ENCODE measurements at places on chromosomes 6 and 20.

DNA sequence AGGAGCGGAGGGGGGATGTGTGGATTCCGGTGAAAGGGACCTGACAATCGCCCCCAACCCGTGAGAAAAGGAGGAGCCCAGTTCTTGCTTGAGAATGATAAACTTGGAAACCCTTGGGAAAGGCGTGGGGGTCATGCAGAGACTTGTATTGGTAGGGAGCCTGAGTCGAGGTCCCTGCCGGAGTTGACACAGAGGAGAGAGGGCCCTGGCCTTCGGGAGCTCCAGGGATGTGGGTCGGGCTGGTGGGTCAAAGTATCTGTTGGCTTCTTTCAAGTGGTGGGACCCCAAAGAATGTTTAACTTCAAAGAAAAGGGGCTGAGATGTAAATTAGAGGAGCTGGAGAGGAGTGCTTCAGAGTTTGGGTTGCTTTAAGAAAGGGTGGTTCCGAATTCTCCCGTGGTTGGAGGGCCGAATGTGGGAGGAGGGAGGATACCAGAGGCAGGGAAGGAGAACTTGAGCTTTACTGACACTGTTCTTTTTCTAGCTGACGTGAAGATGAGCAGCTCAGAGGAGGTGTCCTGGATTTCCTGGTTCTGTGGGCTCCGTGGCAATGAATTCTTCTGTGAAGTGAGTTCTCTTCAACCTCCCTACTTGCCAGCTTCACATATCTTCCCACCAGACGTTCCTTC is 571 bp downstream of the CSNK2B start:
- DNase-seq = no peak

DNA sequence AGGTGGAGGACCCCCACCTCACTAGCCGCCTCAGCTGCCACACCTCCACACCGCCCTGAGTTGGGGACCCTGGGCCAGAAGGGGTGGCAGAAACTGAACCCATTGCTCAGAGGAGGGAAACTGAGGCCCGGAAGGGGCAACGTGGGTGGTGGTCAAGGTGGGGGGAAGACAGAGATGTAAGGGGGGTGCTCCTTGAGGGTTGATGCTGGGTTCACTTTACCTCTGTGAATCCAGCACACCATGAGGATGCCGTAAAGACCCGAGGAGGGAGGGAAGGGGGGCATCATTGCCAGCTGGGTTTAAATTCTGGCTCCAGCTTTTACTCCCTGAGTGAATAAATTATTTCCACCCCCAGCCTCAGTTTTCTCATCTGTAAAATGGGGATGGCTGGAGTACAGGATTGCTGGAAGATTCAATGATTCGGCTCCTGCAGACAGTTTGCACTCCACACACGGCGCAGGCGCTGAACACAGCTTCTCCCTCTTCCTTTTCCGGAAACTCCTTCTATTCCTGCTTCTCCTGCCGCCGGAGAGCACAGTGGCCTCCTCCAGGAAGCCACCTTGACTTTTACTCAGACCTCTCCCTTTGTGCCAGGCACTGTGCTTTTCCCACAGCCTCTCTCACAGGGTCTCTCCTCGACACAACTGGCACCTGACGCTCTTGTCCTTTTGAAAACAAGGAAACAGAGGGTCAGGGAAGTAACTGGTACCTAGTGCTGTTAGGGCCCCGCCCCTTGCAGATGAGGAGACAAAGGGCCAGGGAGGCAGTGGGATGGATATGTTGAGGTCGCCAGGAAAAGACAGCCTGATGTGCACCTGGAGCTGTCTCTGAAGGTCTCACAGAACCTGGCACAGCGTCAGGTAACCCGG is 59.4 kb downstream of the UBE2V1 start:
- DNase-seq = no peak

DNA sequence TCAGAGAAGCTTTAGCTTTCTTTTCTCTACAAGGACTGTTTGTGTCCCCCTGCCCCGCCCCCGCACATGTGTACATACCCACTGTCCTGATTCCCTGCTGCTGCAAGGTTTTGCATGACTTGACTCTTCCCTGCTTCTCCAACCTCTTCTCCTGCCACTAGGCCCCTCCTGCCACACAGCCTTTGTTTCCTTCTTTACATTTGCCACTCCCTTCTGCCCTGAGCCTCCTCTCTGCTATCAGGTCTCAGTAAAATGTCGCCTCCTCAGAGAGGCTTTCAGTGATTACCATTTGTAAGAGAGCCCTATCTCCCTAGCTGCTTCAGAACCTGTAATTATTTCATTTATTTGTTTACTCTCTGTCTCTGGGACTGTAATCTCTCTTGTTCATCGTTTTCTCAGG is 56.4 kb upstream of the VSTM2L start:
- no peak for DNase-seq

GRCh38 chr6:56370561-56371211 is 123.3 kb upstream of the COL21A1 start:
- DNase-seq = no peak

GRCh38 chr6:163159689-163160088 is 254.8 kb upstream of the QKI start:
- no peak for DNase-seq

DNA sequence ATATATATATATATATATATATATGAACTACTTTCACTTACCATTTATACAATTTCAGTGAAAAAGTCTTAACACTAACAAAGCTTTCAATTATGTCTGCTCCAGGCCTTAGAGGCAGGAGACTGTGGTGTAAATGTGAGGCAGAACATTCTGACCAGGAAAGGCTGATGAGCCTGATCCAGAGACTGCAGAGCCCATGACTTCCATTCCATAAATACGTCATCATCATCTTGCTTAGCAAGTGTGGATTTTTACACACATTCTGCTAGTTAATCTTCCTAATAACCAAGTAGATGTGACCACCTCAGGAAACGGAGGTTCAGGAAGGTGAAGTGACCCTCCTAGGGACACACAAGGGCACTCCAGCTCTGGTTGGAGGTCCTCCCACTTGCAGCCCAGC is 14.9 kb downstream of the TRERF1 start:
- DNase-seq = no peak

DNA sequence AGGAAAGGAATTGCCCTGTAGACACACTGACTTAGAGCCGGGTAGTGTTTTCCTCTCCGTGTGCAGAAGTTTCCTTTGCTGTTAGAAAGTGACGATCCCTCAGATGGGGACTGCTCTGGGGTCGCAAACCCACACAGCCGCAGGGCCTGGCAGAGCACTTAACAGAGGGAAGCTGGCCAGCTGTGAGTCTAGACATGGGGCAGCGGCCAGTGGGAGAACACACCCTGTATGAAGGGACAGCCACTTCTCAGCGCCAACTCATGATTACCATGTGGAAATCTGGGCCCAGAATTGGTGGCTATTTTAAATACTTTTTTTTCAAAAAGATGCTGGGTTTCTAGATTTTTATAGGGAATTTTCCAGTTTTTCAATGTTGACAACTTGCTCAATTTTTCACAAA is 39.4 kb downstream of the SLC9A8 start:
- DNase-seq = no peak

DNA sequence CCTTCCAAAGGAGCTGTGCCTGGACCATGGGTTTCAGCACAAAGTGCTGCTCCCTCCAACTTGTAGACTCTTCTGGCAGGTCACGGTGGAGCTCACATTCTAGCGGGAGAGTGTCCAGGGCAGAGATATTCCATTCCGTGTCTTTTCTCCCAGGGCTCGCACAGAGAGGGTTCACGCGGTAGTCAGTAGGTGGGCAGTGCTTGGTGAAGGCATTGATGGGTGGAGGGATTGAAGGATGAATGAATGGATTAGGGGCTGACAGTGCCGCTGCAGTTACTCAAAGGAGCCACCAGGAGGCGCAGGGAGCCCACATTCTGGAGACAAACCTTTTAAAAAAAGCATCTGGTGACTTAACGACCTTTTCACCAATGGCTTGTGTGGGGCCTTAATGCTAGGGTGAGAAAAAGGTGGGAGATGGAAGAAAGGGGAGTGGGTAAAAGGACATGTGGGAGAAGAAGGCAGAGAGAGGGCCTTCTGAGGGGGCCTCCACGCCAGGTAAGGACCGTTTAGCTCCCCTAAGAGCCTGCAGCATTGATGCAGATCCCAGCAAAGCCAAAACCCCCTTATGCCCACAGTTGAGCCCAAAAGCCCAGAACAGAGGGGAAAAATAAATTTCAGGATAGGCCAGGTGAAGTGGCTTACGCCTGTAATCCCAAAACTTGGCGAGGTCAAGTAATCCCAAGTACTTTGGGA is 17.5 kb upstream of the FAM110A start:
- peak; percentile 49 for DNase-seq

GRCh38 chr6:35694462-35694861 is 5.7 kb upstream of the FKBP5 start:
- no peak for DNase-seq

DNA sequence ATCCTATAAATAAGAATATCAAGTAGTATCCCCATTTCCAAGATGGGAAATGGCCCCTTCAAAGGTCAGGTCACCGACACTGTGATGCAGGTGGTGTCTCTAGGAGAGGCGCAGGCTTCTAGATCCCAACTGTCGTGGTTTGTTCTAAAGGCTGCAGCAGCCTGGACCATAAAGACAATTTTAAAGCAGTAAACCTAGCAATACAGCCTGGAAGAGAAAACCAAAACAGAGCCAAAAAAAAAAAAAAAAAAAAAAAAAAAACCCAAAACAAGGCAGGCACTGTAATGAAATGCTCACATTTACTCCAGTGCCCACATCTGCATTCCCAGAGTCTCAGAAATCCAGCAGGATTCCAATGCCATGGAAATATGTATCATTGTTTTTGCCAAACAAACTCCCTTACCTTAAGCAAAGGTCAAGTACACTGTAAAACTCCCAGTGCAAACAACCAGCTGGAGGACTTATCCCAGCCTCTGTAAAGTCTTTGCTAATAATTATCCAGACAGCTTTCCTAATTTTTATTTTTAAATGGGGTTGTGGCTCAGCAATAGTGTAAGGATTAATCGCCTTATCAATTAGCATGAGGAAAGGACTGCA is 98.2 kb downstream of the PSMG4 start:
- no peak for DNase-seq

- no peak for DNase-seq
Observed at GRCh38 chr20:24043294-24043693, 54.7 kb upstream of the GGTLC1 start.

- DNase-seq = no peak
Observed at GRCh38 chr6:158149641-158150040, 18.4 kb downstream of the SERAC1 start.

DNA sequence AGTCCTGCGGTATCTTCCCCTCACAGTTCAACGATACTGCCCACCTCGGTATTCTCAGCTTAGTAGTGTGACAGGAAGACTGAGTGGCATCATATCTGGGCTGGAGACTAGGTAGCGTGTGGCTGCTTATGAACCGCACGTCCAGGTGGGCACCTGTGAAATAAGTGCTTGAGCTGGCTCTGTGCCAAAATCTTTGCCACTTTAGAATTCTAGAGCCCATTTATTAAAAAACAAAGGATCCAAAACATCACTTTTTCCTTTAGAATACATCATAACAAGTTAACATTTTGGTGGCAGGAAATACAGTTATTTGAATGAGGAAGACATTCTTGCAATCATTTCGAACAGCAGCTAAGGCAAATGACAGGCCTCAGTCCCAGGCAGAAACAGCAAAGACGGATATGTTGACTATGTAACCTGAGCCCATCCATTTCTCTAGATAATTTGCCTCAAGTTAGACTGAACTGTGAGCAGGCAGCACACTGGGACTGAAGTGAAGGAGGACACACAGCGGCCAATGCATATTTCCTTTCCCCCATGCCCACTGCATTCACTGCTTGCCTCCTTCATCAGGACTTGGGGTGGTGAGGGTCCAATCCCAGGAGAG is 136.6 kb downstream of the GMDS start:
- DNase-seq = no peak

- DNase-seq = no peak
Observed at GRCh38 chr20:62686869-62687830, 21.5 kb upstream of the NTSR1 start.

- no peak for DNase-seq
Observed at GRCh38 chr20:4295226-4295625, 279.9 kb upstream of the RNF24 start.

DNA sequence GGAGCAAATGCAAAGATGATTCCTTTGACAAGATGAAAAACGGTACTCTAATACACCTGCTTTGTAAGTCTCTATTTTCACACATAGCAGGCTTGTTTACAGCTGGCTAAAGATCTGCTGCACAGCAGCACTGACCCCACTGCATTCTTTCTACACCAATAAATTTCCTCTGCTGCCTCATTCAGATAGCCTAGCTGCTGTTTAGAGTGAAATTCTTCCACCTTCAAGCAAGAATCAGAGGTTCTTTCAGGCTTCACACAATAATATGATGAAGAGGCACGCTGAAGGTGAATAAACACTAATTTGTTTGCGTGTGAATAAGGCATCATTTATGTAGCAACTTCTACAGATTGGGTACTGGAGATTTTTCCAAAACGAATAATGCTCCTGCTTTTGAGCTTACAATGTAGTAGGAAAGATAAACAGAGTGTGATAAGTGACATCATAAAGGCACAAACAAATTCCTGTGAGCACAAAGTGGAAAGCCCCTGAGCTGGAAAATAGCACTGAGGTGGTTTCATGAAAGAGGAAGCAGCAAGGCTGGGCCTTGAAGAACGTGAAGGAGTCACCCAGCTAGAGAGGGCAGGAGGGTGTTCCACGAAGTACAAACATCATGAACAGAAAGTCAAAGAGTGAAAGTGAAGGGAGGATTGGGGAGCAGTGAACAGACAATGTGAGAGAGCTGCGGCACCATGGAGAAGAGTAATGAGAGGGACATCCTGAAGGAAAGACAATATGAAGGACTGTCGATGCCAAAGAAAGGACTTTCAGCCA is 543.4 kb downstream of the CD83 start:
- DNase-seq = no peak

DNA sequence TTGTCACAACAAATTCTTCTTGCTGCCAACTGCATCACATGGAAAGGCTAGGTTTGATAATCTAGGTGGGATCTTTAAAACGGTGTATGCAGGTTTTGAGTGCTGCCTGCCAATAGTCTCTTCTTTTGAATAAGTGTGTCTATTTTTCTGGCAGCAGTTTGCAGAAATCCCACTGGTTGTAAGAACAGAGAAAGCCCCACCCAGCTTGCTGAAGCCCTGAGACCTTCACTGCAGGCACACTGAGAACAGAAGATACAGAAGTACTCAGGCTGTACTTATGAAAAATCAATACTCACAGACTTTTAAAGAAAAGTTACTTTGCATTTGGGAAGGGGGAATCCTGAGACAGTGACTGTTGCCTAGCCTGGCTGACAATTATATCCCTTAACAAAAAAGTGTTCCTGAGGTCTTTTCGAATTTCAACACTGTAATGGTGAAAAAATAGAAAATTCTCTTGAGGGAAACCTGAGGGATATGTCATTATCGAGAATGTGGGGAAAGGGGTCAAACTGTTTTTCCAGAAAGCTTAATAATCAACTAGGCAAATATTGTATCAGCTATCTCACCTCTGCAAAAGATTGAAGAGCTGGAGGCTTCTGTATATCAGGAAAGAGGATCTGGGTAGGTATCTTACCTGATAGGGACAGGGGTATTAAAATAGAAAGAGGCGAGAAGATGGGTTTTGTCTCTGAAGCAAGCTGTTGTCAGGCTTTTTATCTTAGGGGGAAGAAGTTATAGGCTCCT is 199.9 kb downstream of the LRFN2 start:
- DNase-seq = no peak

GRCh38 chr6:63640062-63640461 is 4.5 kb downstream of the PHF3 start:
- no peak for DNase-seq

- no peak for DNase-seq
Observed at GRCh38 chr6:54903884-54904283, 57.3 kb downstream of the FAM83B start.
